Activated naive CD8-positive, alpha-beta T cell treated with anti-CD3 and anti-CD28 coated beads, Interleukin-2, amount 50 U/mL, for 24 hours (primary cell): ENCODE measurements at places on chromosomes 4 and X.

DNA sequence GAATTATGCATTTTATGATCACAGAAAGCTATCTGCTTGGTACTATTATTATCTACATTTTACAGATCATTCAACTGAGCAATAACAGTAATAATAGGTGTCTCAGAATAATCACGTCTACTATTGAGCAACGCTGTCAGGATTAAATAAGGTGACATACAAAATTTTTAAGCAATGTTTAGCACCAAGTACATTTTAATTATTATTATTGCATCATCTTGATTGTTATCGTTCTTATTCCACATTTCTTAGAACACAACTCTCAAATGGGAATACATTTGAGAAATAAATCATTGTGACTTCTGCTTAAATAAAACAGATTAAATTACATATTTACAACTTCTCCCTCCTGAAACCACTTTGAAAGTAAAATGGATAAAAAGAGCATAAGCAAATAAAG is 1083.5 kb upstream of the ADGRL3 start:
- no peak for DNase-seq

GRCh38 chrX:97310373-97310772 is 426.7 kb downstream of the RPA4 start:
- no peak for DNase-seq

DNA sequence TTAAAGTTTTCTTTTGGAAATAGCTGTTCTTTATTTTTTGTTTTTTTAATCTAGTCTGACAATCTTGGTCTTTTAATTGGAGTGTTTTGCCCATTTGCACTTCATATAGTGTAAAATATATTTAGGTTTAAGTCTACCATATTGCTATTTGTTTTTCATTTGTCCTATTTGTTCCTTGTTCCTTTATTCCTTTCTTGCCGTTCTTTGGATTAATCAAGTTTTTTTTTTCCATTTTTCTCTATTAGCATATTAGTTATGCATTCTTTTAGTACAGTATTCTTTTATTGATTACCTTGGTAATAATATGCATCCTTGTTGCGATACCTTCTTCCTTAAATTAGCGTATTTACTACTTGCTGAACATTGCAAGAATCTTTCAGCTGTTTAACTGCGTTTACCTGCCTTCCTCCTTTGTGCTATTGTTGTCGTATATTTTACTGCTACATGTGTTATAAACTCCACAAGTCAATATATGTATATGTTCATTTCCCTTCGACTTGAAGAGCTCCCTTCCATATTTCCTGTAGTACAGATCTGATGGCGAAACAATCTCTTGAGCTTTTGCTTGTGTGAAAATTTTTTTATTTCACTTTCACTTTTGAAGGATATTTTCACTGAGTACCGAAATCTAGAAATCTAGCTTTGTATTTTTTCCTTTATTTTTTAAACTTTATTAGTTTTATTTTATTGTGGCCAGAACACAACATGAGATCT is 23.9 kb upstream of the RNF212 start:
- no peak for DNase-seq

- no peak for DNase-seq
These were observed 298.1 kb upstream of the TRAM1L1 start for GRCh38 chr4:117383468-117383867.

DNA sequence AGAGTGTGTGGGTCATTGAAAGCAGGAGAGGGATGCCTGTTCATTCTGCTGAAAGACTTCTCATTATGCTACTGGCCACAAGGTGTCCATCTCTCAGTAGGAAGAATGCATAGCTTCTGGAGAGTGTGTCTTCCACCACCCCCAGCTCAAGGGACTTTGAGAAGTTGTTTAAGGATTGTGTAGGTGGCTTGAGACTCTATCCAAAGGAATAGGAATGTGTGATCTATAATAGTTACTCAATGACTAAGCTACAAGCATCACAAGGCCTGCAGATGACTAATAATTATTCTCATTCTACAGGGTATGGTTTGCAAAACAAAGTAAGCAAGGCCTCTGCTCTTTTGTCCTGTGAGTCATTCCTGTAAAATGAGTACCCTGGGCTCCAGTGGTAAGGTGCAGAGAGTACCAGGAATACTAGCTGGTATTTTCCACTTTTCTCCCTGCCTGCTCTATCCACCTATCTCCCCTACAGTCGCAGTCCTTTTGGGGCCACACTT is 279.8 kb upstream of the BOD1L1 start:
- DNase-seq = no peak

DNA sequence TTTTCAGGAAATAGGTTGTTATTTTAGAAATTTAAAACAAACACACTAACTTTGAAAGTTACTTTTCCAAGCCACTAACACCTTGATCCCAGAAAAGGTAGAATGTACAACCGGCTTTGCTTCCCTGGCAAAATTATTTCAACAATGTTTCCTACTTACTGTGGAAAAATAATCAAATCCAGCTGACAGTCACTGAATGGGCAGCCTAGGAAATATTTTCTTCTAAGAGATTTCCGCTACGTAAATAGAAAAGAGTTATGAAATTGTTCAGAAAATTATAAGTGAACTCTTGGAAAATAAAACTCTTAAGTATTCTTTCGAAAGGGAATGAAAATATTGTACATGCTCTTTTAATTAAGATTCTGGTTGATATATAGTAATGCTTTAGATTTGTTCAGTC is 195.7 kb downstream of the GASK1B start:
- DNase-seq = no peak
